Stimulated activated CD4-positive, alpha-beta T cell treated with anti-CD3 and anti-CD28 coated beads, Interleukin-15, amount 100 ng/mL, for 24 hours (primary cell): ENCODE measurements at places on chromosomes 4 and X.

DNA sequence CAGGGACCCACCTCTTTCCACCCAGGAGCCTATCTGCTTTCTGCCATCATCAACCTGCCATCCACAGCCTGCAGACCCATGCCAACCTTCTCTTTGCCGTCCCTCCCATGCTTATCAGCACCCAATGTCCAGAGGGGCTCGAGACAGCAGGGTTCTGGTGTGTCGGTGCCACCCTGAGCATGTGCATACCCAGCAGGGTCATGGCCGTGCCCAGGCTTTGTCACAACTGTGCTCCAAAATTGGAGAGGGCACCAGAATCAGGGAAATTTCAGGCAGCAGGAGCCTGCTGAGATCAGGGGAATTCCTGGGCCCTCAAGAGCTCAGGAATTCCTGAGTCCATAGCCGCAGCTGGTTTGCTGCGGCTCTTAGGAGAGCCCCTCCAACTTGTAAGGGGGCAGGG, 330.6 kb downstream of the CCSER1 start:
- no peak for DNase-seq

- DNase-seq: no peak
Observed at GRCh38 chr4:78313754-78314120, 237.8 kb upstream of the ANXA3 start.

GRCh38 chr4:92231511-92231910, 72.3 kb upstream of the GRID2 start:
- no peak for DNase-seq

DNA sequence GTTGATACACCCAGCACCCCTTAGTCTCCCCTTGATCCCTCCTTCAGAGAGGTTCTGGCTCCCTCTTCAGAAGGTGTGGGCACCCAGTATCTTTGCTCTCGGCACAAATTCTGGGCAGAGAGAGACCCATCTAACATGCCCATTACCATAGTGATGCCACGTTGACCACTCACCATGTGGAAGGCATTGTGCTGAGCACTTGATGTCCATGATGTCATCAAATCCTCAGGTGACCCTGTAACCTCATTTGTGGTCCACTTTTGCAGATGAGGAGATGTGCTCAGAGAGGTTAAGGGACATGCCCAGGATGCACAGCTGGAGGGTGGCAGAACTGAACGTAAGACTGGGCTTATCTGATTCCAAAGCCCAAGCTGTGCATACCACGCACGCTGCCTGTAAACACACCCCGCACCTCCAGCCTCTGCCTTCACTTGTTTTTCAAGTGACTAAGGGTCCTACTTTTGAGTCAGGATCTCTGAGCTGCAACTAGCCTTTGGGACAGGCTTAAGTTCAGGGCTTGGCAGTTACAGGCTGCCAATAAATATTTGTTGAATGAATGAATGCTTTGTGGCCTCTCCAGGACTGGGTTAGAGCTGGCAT, 55.2 kb downstream of the HTRA3 start:
- no peak for DNase-seq

DNA sequence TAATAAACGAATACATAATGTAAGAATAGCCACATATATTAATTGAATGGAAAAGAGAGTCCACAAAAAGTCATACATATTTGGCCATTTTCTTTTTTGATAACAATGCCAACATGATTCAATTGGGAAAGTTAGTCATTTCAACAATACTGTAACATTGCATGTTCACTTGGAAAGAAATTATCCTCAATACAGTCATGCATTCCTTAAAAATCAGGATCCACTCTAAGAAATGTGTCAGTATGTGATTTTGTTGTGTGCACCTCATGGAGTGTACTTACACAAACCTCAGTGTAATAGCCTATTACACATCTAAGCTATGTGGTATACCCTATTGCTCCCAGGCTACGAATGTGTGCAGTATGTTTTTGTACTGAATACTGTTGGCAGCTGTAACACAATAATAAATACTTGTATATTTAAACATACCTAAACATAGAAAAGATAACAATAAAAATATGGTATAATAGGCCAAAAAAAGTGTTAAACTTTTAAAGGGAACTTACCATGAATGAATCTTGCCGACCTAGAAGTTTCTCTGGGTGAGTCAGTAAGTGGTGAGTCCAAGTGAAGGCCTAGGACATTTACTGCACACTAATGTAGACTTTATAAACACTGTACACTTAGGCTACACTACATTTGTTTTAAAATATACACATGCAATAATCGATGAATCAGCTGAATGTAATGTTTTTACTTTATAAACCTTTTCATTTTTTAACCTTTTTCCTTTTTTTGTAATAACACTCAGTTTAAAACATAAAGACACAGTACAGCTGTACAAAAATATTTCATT, 806.8 kb downstream of the PCDH18 start:
- no peak for DNase-seq

- DNase-seq: no peak
Observed at GRCh38 chr4:47617607-47618006, 132.5 kb downstream of the ATP10D start.
